Activated T-helper 1 cell treated with Interleukin-2 at 50 U/mL for 16 hours (primary cell): ENCODE measurements at places on chromosomes 12 and 14.

DNA sequence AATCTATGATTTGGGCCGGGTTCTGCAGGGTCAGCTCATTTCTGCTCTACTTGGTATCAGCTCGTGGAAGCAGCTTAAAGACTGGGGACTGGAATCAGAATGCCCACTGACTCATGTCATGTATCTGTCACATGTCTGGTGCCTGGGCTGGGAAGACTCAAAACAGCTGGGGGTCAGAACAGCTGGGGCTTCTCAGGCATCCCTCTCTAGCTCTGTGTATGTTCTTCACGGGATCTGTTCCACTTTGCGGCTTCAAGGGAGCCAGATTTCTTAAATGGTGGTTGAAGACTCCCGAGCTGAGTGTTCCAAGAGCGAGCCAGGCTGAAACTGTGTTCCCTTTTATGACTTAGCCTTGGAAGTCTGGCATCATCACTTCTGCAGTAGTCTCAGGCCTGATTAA, 11.9 kb downstream of the AEBP2 start:
- DNase-seq: no peak

GRCh38 chr12:92612611-92613010, 90.2 kb upstream of the PLEKHG7 start:
- no peak for DNase-seq

- no peak for DNase-seq
Measured at GRCh38 chr12:63826006-63826585, 18.4 kb upstream of the SRGAP1 start.

- DNase-seq: no peak
Measured at GRCh38 chr12:4535092-4535491, 3.6 kb upstream of the RAD51AP1 start.

DNA sequence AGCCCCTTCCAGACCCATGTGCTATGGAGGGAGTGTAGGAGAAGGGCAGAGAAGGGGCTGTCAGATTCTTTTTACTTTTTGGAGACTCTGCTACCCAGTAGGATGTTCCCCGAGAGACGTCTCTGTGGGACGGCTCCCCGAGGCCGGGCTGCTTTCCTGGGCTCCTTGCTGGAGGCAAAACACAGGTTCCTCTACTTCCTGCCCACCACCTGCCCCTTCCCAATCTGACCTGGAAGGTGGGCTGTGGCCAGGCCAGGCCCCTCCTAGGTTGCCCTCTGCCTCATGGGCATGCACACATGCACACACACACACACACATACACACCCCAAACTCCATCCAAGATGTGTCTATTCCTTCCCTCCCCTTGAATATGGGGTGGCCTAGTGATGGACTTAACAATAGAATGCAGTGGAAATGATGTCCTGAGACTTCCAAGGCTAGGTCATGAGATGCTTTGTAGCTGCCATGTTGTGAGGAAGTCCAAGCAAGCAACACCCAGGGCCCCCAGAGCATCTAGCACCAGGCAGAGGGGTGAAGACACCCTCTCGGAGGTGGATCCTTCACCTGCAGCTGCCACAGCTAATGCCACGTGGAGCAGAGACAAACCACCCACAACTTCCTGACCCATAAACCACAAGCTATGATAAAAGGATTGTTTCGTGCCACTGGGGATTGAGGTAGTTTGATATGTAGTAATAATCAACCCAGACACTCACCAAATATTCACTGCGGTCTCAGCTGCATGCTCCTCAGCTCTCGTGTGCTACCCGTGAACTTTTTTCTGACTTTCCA, 1.6 kb upstream of the ASB2 start:
- peak; percentile 64 for DNase-seq

DNA sequence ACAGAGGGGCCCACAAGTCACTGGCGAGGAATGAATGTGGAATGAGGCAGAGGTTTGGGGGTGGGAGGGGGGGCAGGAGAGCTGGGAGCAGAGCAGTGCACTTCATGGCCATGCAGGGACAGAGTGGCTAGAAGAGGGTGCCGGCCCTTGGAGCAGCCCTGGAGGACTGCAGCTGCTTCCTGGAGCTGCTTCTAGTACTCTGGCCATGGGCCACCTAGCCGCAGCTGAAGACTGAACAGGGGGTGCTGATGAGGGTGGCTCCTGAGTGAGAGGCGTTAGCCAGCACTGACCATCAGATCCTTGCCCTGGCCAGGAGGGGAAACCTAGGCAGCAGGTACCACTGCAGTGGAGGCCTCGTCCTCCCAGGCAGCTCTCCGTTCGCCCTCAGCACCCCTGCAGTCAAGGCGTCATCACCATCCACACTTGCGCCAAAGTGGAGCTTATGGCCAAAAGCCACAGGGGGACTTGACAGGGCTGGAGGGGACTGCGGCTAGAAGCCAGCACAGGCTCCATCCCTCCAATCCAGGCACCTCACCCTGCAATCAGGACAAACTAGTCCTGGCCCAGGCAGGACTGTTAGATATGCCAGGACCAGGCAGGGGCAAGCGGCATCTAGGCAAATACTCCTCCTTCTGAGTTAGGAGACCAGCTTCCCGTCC, 16.4 kb downstream of the OTUB2 start:
- DNase-seq: no peak

- DNase-seq: no peak
Measured at GRCh38 chr12:42757624-42758119, 168.1 kb upstream of the PRICKLE1 start.

GRCh38 chr12:68374307-68374982, 42.3 kb upstream of the MDM1 start:
- DNase-seq: peak; percentile 20

DNA sequence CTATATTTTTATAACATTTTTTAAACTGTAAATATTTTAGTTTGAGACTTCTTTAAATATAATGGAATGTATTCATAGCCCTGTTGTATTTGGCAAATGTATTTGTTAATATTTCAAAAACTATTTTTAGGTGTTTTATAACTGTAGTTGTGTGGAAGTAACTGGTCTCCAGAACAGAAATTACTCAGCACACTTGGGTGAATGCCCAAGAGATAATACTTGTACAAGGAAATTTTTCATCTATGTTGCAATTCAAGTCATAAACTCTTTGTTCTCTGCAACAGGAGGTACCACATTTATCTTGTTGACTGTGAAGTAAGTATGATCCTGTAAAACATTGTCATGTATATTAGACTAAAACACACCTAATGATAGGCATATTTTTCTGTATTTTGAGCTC, 72.8 kb downstream of the SLCO1B3 start:
- no peak for DNase-seq

DNA sequence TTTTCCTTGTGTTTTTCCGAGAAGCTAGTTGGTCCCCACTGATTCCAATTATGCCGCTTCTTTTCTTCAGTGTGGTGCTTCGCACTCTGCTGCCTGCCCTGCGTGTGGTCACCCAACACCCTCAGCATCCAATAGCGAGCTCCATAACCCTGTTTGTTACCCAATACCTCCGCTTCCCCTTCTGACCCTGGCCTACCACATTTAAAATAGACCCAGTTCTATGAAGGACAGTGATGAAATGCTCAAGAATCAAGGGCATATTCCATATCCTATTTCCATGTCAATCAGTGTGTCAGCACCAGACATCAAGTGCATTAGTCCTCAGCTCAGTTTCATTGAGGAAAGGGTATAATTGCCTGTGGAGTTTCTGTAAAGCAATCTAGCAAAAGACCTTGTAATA, 9.5 kb downstream of the NDRG2 start:
- no peak for DNase-seq

GRCh38 chr14:105537580-105538474, 11.4 kb downstream of the TMEM121 start:
- DNase-seq: peak; percentile 54

DNA sequence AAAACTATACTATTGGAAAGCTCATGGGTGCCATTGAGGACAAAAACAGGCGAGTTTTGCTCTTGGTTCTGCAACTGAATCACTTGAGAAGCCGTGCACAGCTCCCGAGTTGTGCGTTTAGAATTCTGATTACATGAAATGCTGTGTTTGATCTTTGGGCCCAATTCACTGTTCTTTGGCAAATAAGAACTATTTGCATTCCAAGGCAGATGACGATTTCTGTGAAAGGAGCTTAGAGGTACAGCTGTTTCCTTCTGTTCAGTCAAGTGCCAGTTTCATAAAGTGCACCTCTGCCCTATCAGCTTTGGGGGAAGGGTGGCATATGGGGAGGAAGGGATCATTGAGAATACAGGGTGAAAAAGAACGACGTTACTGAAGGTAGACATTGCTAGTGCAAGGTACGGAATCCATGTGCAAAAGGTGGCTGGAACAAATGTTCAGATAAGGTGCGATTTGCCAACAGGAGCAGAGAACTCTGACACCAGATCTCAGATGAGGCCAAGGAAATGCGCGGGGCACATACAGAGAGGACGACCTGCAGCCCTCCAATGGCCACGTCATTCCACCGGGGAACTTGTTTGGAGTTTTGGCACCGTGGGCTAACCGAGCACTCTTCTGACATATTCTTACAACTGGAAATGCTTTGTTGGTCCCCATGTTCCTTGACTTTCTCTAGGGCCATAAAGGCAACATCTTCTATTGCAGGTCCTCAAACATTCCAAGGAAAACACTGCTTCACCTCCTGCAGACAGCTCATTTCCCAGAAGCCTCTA, 30.1 kb downstream of the TCHP start:
- no peak for DNase-seq

DNA sequence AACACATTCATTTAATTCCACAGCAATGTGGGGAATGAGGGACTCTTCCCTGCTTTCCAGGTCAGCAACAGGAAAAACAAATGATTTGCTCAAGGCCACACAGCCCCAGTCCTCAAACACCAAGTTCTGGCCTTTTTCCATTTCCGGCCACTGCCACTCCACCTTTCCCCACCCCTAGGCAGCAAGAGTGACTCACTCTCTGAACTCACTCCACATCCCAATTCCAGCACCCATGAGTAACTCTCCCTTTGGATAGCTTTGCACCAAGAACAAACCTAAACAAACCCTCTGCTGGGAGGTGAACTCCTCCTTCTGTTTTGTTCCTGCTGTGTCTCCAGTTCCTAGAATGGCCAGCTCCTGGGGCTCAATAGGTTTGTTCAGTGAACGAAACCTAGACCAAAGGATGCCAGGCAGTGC, 30.4 kb upstream of the PLEKHG6 start:
- no peak for DNase-seq

GRCh38 chr14:21267886-21268616, 1.2 kb downstream of the HNRNPC start:
- DNase-seq: no peak

GRCh38 chr14:53881161-53881871, 75.3 kb downstream of the BMP4 start:
- no peak for DNase-seq

GRCh38 chr14:94116701-94117100, 6.2 kb downstream of the IFI27 start:
- DNase-seq: no peak

DNA sequence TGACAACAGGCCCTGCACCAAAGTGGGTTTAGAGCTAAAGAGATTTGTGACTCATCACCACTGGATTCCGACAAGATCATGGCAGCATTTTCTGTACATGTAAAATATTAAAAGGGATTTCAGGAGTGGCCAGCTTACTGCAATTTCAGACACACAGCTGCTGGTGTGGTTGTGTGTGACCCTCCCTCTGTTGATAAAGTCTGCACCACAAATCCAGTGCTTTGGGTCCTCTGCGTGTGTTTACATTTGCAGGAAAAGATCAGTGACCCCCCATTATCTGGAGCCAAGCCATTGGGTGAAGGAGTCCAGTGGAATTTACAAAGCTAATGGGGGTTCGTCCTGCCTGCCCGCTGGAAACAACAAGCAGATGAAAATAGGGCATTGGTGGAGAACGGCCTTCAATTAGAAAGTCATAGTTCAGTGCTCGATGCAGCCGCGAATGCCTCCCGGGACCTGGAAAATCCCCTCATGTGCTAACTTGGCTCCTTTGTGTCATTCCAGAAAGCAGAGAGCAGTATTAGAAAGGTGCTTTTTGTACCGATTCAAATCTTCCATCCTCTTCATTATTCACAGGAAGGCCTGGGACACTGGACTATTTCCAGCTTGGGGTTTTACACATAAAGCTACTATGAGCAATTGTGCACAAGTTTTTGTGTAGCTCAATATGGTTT, 188.5 kb upstream of the TMEM132C start:
- no peak for DNase-seq

GRCh38 chr14:99909513-99910064, 116.4 kb downstream of the EML1 start:
- DNase-seq: no peak

DNA sequence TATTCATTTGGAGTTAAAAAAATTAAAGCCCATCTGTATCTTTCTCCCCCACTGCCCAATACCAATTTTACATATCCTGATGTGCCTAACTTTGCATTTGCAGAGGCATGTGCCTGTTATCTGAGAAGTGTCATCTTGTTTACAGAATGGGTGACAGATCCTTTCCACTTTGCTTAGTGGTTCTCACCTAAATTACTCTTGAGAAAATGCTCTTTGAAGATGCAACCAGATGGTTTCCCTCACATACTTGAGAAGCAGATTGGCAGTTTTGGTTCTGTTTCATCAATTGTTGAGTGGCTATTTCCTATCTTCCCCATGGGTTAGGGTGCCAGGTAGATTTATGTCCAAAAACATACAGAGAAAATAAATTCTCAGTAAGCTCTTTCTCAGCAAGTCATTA, 1051.4 kb upstream of the ATXN7L3B start:
- DNase-seq: no peak

DNA sequence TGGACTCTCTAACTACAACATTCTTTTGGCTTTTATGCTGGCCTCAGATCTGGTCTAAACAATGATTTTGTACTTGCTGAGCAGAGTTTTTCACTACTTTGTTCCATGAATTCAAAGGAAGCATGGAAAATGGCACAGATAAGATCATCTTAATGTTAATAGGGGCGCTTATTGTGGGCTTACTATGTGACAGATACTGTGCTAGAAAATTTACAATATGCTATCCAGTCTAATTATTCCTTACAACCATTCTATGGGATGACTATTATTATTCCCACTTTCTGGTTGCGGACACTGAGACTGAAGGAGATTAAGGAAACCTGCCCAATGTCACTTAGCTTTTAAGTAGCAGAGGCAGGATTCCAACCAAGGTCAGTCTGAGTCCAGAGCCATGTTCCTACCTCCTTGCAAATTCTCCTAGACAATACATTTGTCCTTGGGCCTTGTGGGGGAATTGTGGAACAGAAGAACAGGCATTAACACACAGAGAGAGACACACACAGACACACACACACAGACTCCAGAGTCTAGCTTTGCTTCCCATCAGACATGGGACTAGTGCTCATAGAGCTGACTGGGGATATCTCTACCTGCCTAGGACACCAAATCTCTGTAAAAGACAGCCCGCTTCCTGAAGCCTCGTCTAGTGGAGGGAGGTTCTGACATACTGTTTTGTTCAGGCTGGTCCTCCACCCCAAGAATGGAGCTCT, 107.7 kb downstream of the SLC38A1 start:
- no peak for DNase-seq

DNA sequence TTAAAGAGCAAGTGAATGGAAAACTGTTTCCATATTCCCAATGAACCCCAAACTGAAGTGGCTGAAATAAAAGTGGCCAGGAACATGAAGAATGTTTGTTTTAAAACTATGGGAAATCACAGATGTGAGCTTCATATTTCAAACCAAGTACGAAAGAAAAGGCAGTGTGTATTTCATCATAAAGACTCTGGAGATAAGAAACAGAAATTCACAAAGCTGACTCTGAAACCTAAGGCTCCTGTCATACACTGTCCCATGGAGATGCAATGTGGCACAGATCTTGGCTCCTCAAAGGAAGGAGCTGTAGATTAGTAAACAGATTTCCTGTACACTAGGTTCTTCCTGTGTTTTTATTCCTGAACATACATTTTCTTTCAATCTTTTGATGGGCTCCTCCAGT, 304.4 kb downstream of the MED13L start:
- DNase-seq: no peak

GRCh38 chr12:111088409-111088808, 168.0 kb upstream of the MYL2 start:
- no peak for DNase-seq
